ENCODE measurements at places on chromosomes 4 and X.
A peak's percentile ranks its signal among the peaks of the same experiment; 100 is the strongest.

- no peak for DNase-seq
These were observed 77.7 kb downstream of the DDX60 start for GRCh38 chr4:168240821-168241220.

GRCh38 chrX:122777766-122778165, 406.3 kb upstream of the GRIA3 start:
- DNase-seq, result no peak

DNA sequence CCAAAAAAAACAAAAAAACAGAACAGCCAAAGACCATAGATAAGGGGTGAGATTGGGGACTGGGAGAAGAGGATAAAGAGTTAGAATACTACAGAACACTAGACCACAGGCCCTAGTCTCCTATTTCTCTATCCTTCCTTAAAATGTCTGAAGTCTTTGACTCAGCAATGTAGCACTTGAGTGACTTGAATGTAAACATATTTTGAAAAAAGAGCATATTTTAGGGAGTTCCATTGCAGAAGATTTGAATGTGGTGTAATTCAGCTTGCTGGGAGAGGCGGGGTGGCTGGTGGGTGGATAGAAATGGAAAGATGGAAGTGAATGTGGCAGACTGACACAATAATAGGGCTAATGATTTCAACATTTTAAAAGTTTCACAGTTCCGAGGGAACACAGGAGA, 144.9 kb downstream of the CHIC2 start:
- DNase-seq, result no peak

DNA sequence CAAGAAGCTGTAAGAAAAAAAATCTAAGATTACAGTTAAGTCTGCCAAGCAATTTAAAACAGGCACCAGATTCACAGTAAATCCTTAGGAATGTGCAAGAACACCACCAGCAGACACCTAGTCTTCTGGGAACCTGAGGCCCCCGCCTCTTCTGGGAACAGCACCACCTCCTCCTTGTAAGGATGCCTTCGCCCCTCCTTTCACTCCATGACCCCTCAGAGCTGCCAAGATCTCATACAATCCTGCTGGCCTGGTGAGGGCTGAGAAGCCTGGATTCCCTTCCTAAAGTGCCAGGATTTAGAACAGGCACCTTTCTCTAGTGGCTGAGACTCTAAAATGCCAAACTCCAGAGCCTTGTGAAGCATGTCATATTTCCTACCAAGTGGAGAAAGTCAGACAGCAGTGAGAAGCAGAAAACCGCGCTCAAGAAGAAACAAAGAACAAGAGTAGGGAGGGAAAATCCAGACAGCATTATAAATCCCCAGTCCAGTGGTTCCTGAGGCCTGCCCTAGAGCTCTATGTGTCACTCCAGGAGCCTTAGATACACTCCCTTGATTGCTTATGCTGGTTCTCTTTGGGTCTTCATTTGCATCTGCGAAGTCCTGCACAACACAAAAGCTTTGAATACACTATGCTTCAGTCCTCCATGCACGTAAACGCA, 166.4 kb downstream of the TSPAN5 start:
- no peak for DNase-seq

- DNase-seq, result no peak
These were observed 26.2 kb upstream of the MAP9 start for GRCh38 chr4:155402941-155403340.

DNA sequence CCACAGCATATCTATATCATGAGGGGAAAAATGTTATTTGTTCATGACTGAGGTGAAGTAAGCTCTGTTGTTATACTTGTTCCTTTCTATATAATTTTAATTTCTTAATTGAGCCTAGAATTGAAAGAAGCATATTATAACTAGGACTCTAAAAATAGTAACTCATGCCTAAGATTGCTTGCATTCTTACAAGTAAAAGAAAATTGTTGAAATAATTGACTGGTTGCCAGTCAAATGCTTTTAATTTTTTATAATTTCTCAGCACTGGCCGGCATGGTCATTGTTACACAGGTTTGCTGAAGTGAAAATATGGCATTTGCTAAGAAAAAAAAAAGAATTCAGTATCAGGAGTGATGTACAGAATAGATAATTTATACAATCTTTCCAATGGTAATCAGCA, 104.8 kb downstream of the GASK1B start:
- DNase-seq, result no peak

DNA sequence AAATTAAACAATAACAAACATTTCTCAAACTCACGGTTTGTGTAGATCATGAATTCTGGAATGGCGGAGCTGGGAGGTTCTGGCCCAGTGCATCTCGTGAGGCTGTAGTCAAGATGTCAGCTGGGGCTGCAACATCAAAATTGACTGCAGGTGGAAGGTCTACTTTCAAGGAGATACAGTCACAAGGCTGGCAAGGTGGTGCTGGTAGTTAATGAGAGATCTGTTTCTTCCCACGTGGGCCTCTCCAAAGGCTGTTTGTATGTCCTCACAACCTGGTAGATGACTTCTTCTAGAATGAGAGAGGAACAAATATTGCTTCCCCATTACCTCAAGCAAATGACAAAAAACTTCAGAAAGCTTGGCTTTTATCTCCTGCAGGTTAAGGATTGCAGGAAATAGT, 8.0 kb upstream of the PRDX4 start:
- DNase-seq, result no peak

GRCh38 chr4:67466751-67467150, 78.6 kb downstream of the CENPC start:
- no peak for DNase-seq

DNA sequence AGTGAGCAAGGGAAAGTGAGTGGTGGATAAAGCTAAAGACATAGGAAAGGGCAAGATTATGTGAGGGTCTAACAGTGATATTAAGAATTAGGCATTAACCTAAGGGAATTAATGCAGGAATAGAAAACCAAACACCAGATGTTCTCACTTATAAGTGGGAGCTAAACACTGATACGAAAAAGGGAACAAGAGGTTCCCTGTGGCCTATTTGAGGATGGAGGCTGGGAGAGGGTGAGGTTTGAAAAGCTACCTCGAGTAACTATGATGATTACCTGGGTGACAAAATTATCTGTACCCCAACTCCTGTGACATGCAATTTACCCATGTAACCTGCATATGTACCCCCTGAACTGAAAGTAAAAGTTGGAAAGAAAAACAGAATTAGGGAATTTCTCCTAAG, 79.0 kb downstream of the ANXA3 start:
- no peak for DNase-seq

GRCh38 chrX:46873746-46874145, 36.9 kb downstream of the RP2 start:
- peak; percentile 8 for DNase-seq

DNA sequence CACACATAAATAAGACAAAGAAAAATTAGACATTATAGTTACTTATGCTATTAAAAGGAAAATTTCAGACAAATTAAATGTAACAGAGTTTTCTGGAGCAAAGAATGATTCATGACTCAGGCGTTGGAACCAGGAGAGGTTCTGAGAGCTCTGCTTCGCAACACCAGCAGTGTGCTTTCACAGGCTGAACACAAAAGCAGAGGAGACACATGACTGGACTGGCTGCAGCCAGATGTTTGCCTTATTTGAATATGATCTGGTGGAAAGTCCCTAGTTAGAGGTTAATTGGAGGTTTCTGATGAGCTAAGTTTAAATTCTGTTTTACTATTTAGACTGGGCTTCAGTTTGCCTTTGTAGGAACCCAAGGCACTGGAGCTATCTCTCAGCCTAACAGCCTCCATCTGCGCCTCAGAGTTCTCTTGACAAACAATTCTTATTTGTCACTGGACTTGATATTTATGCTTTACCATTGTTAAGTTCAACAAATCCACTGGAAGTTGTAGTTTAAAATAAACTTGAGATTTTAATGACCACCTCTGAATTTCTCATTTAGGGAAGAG, 16.2 kb downstream of the BOD1L1 start:
- no peak for DNase-seq

GRCh38 chrX:68936126-68936525, 107.3 kb downstream of the EFNB1 start:
- no peak for DNase-seq

- DNase-seq, result no peak
These were observed 35.7 kb downstream of the AFAP1 start for GRCh38 chr4:7903791-7904516.

DNA sequence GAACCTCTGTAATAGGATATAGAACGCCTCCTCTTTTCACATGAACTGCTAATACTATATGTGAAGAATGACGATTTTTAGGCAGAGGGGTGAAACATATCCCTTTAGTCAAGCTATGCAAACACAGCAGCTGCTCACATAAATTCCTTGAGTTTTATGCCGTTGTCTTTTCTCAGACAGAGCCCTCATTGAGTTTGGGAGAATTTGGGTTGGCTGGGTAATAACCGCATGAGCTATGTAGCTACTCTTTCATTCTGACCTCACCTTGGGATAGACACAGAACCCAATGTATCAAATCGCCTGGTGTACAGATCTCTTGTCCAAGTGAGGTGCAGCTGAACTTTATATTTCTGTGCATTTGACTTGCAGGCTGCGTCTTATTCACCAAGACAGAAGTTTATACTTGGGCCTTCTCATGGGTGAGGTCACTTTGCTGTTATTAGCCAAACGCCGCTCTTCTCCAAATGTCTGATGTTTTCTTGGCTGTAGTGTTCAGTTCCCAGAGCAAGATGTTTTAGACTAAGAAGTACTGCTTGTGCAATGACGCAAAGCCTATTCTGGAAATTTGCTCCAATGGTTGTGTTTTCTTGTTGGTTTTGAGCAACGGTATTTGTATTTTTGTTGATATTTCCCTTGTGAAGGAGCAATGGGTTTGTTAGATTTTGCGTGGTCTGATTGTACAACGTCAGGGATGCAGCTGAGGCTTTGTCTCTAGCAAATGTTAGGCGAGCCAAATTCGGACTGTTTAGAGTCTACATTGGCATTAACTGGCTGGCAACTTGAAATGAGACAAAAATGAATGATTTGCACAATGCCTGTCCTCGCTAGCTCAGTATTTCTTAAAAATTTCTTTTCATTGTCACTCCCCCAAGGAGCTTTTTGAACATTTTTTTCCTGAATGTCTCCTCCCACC, 11.2 kb upstream of the SPARCL1 start:
- DNase-seq, result no peak

- peak; percentile 58 for DNase-seq
These were observed 886.2 kb downstream of the ARAP2 start for GRCh38 chr4:35358001-35358584.

DNA sequence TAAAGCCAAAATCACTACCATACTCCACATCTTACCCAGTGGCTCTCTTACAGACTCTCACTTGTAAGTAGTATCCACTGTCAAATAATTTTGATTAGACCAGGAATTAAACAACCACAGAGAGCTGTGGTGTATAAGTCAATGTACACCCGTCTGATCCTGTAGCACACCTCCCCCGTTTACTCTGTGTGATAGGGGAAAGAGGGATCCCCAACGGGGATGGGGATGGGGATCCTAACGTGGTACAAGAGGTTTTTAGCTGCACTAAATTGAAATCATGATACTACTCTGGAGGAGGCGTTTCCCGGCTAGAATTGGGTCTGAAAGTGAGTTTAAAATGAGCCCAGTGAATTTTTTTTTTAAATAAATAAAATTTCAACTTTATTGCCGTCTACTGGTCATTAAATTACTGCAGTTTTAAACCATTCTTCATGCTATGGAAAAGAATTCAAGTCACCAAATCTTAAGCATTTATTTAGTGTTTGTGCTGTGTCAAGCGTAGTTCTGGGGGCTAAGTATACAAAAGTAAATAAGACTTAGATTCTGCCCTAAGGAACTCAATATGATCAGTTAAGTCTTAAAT, 76.6 kb downstream of the INTS12 start:
- DNase-seq, result no peak

GRCh38 chr4:179095585-179096221, 1653.5 kb upstream of the AGA start:
- DNase-seq, result no peak

DNA sequence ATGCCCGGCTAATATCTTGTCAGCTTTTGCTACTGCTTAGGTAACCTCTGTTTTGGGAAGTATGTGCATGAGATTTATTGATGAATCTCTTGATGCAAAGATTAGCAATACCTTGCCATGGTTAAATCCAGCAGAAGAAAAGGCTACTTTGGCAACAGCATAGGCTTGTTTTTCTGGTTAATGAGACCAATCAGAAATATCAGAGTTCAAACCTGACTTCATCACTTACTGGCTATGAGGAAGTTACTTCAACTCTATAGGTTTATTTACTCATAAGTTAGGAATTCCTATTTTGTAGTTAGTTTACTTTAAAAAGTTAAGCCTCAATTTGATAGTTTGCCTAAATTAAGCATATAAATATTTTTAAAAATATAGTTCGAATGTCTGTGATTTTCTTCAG, 93.1 kb downstream of the PDLIM5 start:
- DNase-seq, result peak; percentile 37

DNA sequence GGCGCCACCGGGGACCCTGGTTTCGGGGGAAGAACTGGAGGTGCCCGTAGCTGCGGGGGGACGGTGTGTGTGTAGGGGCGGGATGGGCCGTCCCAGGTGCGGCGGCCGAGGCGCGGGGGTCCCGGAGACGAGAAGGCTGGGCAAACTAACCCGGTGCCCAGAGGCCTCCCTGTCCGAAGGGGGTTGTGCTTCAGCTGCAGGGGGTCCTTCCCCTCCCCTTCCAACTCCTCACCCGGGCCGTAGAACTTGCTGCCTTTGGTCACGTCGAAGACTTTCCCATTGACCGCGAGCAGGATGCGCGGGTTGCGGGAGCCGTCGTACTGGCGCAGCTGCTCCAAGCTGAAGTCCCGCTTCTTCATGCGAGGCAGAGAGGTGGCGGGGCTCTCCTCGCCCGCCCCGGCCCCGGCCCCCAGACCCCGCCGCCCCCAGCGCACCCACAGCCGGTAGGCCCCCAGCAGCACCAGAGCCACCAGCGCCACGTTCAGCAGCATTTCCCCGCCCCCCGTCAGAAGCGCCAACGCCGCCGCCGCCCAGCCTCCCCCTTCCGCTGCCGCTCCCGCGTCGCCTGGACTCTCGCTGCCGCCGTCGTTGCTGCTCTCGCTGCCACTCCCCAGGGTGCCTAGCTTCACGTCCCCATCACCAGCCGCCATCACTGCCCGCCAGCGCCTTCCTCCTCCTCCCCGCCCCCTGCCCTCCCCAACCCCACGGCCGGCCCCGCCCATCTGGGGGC, at the start of gene PGRMC2:
Gene PGRMC2 (minus strand): TSS at position 673 of the 730 bp plus-strand sequence. CDS start 23 bp downstream, at position 650.
- peak; percentile 35 for DNase-seq

DNA sequence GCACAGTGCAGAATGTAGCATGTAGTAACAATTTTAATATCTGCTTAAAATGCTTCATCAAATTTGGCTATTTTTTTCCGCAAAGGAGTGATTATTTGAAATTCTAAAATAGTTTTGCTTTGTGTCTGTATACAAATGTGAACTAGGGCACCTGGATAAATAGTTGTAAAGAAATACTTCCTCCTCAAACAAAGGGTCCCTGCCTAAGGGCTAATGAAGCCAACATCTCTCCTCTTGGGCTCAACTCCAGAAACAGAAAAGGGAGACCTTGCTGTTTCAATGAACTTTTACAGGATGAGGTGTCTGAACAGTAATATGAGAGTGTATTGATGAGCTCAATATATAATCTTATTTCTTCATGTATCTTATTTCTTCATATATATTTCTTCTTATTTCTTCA, 30.8 kb upstream of the SCOC start:
- no peak for DNase-seq

- DNase-seq, result no peak
These were observed 813 bp downstream of the TLR7 start for GRCh38 chrX:12867685-12868084.

All from SW 1271 (cell line).